ENCODE measurements at places on chromosomes 2 and 18. TPM values are rescaled to one million over a fixed set of nuclear protein-coding genes. Genes with fewer than 3 reads are reported as not detected.

DNA sequence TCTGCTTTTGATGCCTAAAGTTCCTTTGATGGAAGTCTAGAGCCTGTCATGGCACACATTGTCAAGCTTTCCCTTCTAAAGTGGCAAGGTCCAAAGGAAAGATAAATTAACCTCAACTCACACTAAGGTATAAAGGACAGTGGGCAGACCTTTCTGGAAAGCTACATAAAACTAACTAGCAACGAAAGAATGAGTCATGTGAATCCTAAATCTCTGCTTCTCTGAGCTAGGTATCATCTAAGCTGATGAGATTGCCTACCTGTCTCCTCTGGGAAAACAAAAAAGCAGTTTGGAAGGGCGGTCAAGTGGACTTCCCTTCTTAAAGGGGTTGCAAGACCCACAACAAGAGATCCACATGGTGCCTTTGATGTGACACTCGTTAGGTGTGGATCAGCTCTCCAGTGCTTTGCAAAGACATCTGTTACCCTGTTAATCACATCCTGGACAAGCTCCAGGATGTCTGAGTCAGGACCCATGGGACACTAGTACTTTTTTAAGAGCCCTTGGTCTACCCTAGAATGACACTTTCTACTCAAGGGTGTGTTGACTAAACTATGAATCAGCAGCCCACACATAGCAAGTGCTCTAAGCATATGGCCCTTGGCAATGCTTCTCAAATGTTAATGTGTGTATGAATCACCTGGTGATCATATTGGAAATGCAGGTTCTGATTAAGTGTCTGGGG lies 173.5 kb downstream of the ALK start:
- no peaks in the 10 kb centered on the region for H3K36me3 ChIP-seq
- H3K4me1 ChIP-seq, result peaks cover 1% of the 10 kb centered on the region
- H3K27me3 ChIP-seq, result no peaks in the 10 kb centered on the region
- no peak overlapping the region for H3K4me3 ChIP-seq

Gene GRP
- not detected for total RNA-seq

Gene MOGAT1
- total RNA-seq, result not detected

GRCh38 chr2:61520261-61520660 lies 17.9 kb downstream of the XPO1 start:
- no peak overlapping the region for H3K4me3 ChIP-seq
- no peaks in the 10 kb centered on the region for H3K27me3 ChIP-seq

- no peak for DNase-seq
- H3K27me3 ChIP-seq, result no peaks in the 10 kb centered on the region
- no peak overlapping the region for H3K27ac ChIP-seq
- no peaks in the 10 kb centered on the region for H3K4me1 ChIP-seq
- H3K4me3 ChIP-seq, result no peak overlapping the region
- no peaks in the 10 kb centered on the region for H3K36me3 ChIP-seq
Measured at GRCh38 chr18:10247742-10248082, 206.7 kb upstream of the APCDD1 start.

Gene APCDD1
- total RNA-seq, result 77.0 TPM

- no peak overlapping the region for H3K4me3 ChIP-seq
- no peak overlapping the region for H3K27ac ChIP-seq
- no peaks in the 10 kb centered on the region for H3K36me3 ChIP-seq
- no peak for DNase-seq
- H3K27me3 ChIP-seq, result no peaks in the 10 kb centered on the region
- no peaks in the 10 kb centered on the region for H3K4me1 ChIP-seq
Measured at GRCh38 chr18:36899289-36899688, 70.4 kb downstream of the KIAA1328 start.

GRCh38 chr2:205914213-205915129 lies 171.5 kb downstream of the INO80D start:
- H3K27me3 ChIP-seq, result no peaks in the 10 kb centered on the region
- no peak overlapping the region for H3K4me3 ChIP-seq
- H3K27ac ChIP-seq, result no peak overlapping the region
- no peak for DNase-seq
- no peaks in the 10 kb centered on the region for H3K36me3 ChIP-seq

Gene SPP2
- not detected for total RNA-seq

Gene UGT1A4
- total RNA-seq, result not detected

GRCh38 chr2:69375494-69376353 lies 11.3 kb downstream of the GFPT1 start:
- no peak for DNase-seq
- H3K4me1 ChIP-seq, result no peaks in the 10 kb centered on the region
- no peaks in the 10 kb centered on the region for H3K27me3 ChIP-seq
- H3K27ac ChIP-seq, result no peak overlapping the region

GRCh38 chr2:96575785-96576456 lies 39.4 kb downstream of the ARID5A start:
- no peak for DNase-seq
- no peaks in the 10 kb centered on the region for H3K36me3 ChIP-seq
- H3K4me1 ChIP-seq, result no peaks in the 10 kb centered on the region

DNA sequence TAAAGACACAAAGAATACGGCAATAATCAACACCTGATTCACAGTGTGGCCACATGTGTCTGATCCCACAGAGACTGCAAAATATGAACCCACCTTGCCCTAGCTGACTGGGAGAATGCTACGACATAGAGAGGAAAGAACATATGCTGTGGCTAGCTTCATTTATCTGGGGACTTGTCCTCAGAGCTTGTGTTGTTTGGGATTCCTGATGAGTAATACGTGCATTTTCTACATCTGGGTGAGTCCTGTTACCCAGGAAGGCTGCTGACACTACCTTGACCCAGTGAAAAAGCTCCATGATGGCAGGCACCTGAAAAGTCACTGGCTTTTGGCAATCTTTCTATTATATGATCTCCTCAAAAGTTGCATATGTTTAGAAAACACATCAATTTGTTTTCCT lies 427.7 kb upstream of the LYPD1 start:
- H3K27me3 ChIP-seq, result no peaks in the 10 kb centered on the region
- no peak overlapping the region for H3K4me3 ChIP-seq

Gene NAT8
- total RNA-seq, result not detected

GRCh38 chr2:28583899-28584553 lies 88.2 kb downstream of the PLB1 start:
- peak; percentile 78 for DNase-seq
- H3K36me3 ChIP-seq, result no peaks in the 10 kb centered on the region
- H3K27ac ChIP-seq, result peak overlapping the region; percentile 80
- H3K4me3 ChIP-seq, result no peak overlapping the region
- H3K27me3 ChIP-seq, result no peaks in the 10 kb centered on the region

Gene SPC25
- not detected for total RNA-seq

DNA sequence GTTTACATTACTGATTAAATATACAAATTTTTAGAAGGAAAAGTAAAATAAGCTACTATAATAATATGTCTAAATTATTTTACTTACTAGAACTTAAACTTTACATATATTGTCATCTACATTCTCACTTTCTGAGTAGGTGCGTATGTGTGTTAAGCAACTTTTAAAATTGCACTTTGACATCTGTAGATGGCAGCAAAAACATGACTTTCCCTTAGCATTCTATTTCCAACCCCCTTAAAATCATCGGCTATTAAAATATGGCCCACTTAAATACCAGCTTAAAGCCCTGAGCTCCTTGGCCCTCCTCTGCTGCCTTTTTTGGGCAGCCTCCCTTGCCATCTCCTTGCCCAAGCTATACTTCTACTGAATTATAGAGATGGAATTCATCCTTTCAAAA lies 78.0 kb downstream of the UPP2 start:
- no peak overlapping the region for H3K27ac ChIP-seq
- no peak overlapping the region for H3K4me3 ChIP-seq
- H3K4me1 ChIP-seq, result no peaks in the 10 kb centered on the region
- no peaks in the 10 kb centered on the region for H3K36me3 ChIP-seq
- no peaks in the 10 kb centered on the region for H3K27me3 ChIP-seq
- DNase-seq, result no peak

Gene FAM110C
- total RNA-seq, result 0.43 TPM

DNA sequence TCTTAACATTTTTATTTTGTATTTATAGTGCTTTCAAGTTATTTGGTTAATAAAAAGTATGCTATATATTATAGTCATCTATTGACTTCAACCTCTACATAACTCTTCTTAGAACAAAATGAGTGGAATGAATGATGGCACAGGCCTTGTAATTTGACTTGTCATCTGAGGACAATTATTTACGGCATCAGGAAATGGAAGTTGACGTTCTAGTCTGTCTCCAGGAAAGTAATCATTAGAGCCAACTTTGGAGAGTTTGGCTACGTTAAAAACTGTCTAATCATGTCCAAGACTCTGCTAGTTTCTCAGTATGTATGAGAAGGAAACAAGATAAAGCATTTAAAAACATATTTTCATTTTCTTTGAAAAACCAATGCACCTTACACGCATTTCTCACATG lies 353.6 kb downstream of the ARHGAP15 start:
- H3K27ac ChIP-seq, result peak overlapping the region; percentile 75
- no peak for DNase-seq
- H3K4me3 ChIP-seq, result no peak overlapping the region

DNA sequence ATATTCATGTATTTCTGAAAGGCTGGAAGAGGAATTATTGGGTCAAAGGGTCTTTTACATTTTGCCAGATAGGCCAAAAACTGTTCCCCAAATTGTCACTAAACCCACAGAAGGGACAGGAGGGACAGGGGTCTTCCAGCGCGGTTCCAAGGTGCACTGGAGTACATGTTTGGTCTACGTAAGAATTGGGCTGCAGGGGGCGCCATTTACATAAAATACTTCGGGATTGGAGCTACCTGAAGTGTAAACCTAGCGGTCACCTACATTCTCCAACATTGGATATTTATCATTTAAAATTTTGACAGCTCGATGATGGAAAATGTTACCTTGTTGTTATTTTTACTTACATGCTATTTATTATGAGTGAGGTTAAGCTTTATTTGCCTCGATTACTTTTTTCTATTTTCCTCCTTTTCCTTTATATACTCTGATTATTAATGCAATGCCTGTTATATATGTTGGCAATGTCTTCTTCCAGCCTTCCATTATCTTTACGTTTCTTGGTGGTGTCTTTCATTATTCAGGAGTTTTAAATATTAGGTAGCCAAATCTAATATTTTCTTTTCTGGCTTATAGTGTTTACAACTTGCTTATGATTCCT lies 43.0 kb upstream of the RAB6C start:
- H3K36me3 ChIP-seq, result no peaks in the 10 kb centered on the region
- H3K27me3 ChIP-seq, result no peaks in the 10 kb centered on the region
- DNase-seq, result no peak
- H3K4me1 ChIP-seq, result no peaks in the 10 kb centered on the region
- no peak overlapping the region for H3K4me3 ChIP-seq

DNA sequence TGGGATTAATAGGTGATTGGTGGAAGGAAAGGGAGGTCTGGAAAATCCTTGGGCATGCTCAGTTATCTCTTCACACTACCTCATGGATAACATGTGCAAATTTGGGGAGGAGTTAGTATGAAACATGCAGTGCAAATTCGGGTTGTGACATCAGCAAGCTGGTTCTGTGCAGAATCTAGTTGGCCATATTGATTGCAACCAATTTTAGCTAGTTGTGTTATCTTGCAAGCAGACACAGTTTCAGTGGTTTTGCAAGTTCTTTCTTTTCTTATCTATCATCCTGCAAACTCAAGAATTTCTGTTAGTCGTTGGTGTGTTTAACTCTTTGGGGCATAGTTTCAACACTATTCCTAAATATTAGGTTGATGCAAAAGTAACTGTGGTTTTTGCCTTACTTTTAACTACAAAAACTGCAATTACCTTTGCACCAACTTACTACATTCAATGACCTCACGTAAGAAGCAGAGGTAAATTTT lies 135.4 kb downstream of the PTH2R start:
- no peaks in the 10 kb centered on the region for H3K36me3 ChIP-seq
- no peak for DNase-seq
- H3K27me3 ChIP-seq, result no peaks in the 10 kb centered on the region
- no peak overlapping the region for H3K27ac ChIP-seq

GRCh38 chr2:238518172-238518820 lies 91.6 kb downstream of the ASB1 start:
- H3K4me1 ChIP-seq, result no peaks in the 10 kb centered on the region
- H3K4me3 ChIP-seq, result no peak overlapping the region
- no peaks in the 10 kb centered on the region for H3K27me3 ChIP-seq
- no peak overlapping the region for H3K27ac ChIP-seq
- no peak for DNase-seq

GRCh38 chr2:149715005-149715592 lies 127.5 kb upstream of the MMADHC start:
- no peaks in the 10 kb centered on the region for H3K36me3 ChIP-seq
- no peak for DNase-seq
- H3K27me3 ChIP-seq, result no peaks in the 10 kb centered on the region
- no peak overlapping the region for H3K4me3 ChIP-seq
- no peaks in the 10 kb centered on the region for H3K4me1 ChIP-seq

Gene SLC5A7
- not detected for total RNA-seq

DNA sequence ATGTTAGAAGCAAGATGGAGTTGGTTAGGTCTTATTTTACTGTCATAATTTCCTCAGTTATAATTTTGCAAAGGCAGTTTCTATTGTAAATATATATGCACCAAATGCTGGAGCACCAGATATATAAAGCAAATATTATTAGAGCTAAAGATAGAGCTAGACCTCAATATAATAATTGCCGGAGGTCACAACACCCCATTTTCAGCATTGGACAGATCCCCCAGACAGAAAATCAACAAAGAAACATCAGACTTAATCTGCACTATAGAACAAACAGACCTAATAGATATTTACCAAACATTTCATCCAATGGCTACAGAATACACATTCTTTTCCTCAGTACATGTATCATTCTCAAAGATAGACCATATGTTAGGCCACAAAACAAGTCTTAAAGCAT lies 115.2 kb downstream of the CABYR start:
- H3K27ac ChIP-seq, result no peak overlapping the region
- H3K27me3 ChIP-seq, result no peaks in the 10 kb centered on the region
- DNase-seq, result no peak
- H3K36me3 ChIP-seq, result no peaks in the 10 kb centered on the region

GRCh38 chr2:54457323-54458023 lies 1.3 kb downstream of the SPTBN1 start:
- H3K36me3 ChIP-seq, result no peaks in the 10 kb centered on the region
- no peaks in the 10 kb centered on the region for H3K27me3 ChIP-seq
- peak overlapping the region; percentile 77 for H3K4me3 ChIP-seq
- H3K4me1 ChIP-seq, result peaks cover 20% of the 10 kb centered on the region
- DNase-seq, result no peak

GRCh38 chr2:62054916-62055450 lies 140.9 kb upstream of the B3GNT2 start:
- no peaks in the 10 kb centered on the region for H3K27me3 ChIP-seq
- H3K4me1 ChIP-seq, result no peaks in the 10 kb centered on the region
- H3K27ac ChIP-seq, result no peak overlapping the region
- no peaks in the 10 kb centered on the region for H3K36me3 ChIP-seq
- no peak overlapping the region for H3K4me3 ChIP-seq
- no peak for DNase-seq
